GDM1 (cell line): ENCODE measurements at places on chromosomes 5 and 9.

DNA sequence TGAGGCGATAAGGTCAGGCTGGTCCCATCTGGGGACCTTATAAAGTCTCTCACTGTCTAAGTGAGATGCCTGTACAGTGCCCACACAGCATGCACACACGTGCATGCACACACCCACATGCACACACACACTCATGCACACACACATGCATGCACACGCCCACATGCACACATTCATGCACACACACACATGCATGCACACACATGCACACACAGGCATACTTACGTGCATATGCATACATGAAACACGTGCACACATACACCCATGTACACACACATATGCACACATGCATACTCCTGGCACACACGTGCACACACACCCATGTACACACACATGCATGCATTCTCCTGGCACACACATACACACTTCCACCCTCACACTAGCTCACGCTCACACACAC, 12.2 kb downstream of the COL23A1 start:
- no peak for DNase-seq

GRCh38 chr9:126113176-126113575, 213.5 kb upstream of the MVB12B start:
- no peak for DNase-seq

DNA sequence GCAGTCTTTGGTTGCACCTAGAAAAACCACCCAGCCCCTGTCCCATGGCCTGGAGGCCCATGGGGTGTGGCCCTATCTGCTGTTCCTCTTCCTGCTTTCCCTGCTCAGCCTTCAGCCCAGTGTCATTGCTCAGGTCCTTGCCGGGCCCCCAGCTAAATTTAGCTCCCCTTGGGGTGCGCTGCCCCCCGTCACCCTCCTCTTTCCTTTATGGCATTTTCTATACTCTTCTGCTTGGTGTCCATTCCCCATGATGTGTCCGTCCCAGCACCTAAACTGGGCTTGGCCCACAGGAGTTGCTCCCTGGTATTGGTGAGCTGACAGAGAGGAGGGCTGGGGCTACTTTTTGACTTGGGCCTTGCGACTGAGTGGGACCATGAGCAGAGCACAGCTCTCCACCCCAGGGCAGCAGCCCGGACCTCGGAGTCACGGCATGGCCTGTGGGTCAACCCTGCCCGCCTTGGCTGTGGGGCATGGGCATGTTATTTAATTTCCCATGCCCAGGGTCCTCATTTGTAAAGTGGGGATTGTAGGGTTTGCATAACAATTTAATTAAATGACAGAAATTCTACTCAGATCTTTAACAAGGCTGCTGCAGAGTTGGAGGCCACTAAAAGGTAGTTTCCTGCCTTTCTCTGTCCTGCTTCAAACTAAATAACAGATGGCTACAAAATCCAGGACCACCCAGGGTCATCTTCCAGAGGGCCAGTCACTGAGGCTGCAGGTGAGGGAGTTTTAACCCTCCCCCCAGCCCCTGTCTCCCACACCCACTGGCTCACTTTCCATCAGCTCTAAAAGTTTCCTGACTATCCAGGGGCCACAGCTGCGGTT, 98.2 kb downstream of the DAP start:
- no peak for DNase-seq

- no peak for DNase-seq
Observed at GRCh38 chr5:143581147-143581546, 177.7 kb upstream of the NR3C1 start.

- DNase-seq: no peak
Observed at GRCh38 chr5:148988328-148988727, 74.5 kb downstream of the SH3TC2 start.
